Activated CD4-positive, alpha-beta memory T cell treated with anti-CD3 and anti-CD28 coated beads for 36 hours (primary cell): ENCODE measurements at places on chromosomes 2 and 18. TPM values are rescaled to one million over a fixed set of nuclear protein-coding genes. Genes with fewer than 3 reads are reported as not detected.
A peak's percentile ranks its signal among the peaks of the same experiment; 100 is the strongest.

GRCh38 chr18:41642756-41643155 lies 312.3 kb upstream of the PIK3C3 start:
- H3K27me3 ChIP-seq: no peaks in the 10 kb centered on the region
- no peaks in the 10 kb centered on the region for H3K36me3 ChIP-seq

- H3K27me3 ChIP-seq: peaks cover 5% of the 10 kb centered on the region
- no peaks in the 10 kb centered on the region for H3K4me1 ChIP-seq
- no peak overlapping the region for H3K4me3 ChIP-seq
- no peaks in the 10 kb centered on the region for H3K36me3 ChIP-seq
- H3K27ac ChIP-seq: no peak overlapping the region
These were observed 859.1 kb upstream of the ACVR2A start for GRCh38 chr2:146985753-146986152.

- no peak overlapping the region for H3K27ac ChIP-seq
- H3K4me3 ChIP-seq: no peak overlapping the region
- H3K4me1 ChIP-seq: no peaks in the 10 kb centered on the region
- no peaks in the 10 kb centered on the region for H3K27me3 ChIP-seq
These were observed 48.5 kb downstream of the SOCS6 start for GRCh38 chr18:70337139-70337972.

GRCh38 chr18:59612381-59612780 lies 84.8 kb downstream of the CCBE1 start:
- no peak overlapping the region for H3K4me3 ChIP-seq
- H3K27me3 ChIP-seq: no peaks in the 10 kb centered on the region
- no peaks in the 10 kb centered on the region for H3K4me1 ChIP-seq
- no peak overlapping the region for H3K27ac ChIP-seq

DNA sequence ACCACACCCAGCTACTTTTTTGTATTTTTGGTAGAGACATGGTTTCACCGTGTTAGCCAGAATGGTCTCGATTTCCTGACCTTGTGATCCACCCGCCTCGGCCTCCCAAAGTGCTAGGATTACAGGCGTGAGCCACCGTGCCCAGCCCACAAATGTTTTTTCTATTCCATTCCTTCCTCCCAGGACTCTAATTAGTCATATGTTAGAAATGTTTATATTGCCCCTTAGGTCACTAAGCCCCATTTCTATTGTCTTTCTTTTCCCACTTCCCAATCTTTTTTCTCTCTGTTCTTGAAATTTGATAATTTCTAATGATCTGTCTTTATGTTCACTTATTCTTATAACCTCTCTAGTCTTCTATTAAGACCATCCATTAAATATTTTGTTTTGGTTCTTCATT lies 31.3 kb upstream of the CDCA7 start:
- H3K4me3 ChIP-seq: no peak overlapping the region
- no peak for DNase-seq
- no peaks in the 10 kb centered on the region for H3K4me1 ChIP-seq
- no peaks in the 10 kb centered on the region for H3K36me3 ChIP-seq
- no peak overlapping the region for H3K27ac ChIP-seq

DNA sequence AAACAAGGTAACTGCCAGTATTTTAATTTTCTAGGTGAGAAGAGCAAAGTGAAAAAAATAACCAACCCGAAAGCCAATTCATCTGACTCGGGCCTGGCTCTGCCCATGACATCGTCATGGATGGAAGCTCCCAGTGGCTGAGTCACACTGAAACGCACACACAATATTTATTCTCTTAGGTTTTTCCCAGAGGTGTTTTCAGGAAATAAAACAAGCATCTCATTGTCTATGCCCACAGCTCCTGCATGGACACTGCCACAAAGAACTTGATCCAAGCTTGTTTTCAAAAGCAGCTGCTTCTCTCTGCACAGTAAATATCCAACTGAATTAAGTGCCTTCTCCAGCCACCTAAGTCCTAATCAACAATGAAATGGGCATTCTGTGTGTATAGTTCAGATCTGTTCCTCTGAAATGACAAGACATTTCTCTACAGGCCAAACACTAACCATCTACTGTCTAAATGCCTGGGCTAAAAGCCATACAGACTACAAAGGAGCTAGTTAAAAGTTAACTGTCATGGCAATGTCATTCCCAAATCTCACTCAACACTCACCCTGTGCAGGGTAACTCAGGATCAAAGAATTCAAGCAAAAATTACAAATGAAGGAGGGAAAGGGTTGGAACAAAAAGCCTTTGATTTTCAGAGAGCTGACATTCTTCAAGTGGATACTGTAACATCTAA lies 62.9 kb downstream of the RPL31 start:
- no peaks in the 10 kb centered on the region for H3K36me3 ChIP-seq
- H3K27me3 ChIP-seq: no peaks in the 10 kb centered on the region
- H3K4me3 ChIP-seq: no peak overlapping the region

- DNase-seq: peak; percentile 60
- H3K27ac ChIP-seq: no peak overlapping the region
- peaks cover 13% of the 10 kb centered on the region for H3K27me3 ChIP-seq
- H3K36me3 ChIP-seq: no peaks in the 10 kb centered on the region
- no peak overlapping the region for H3K4me3 ChIP-seq
These were observed 121.9 kb downstream of the CACNB4 start for GRCh38 chr2:151976945-151977353.

DNA sequence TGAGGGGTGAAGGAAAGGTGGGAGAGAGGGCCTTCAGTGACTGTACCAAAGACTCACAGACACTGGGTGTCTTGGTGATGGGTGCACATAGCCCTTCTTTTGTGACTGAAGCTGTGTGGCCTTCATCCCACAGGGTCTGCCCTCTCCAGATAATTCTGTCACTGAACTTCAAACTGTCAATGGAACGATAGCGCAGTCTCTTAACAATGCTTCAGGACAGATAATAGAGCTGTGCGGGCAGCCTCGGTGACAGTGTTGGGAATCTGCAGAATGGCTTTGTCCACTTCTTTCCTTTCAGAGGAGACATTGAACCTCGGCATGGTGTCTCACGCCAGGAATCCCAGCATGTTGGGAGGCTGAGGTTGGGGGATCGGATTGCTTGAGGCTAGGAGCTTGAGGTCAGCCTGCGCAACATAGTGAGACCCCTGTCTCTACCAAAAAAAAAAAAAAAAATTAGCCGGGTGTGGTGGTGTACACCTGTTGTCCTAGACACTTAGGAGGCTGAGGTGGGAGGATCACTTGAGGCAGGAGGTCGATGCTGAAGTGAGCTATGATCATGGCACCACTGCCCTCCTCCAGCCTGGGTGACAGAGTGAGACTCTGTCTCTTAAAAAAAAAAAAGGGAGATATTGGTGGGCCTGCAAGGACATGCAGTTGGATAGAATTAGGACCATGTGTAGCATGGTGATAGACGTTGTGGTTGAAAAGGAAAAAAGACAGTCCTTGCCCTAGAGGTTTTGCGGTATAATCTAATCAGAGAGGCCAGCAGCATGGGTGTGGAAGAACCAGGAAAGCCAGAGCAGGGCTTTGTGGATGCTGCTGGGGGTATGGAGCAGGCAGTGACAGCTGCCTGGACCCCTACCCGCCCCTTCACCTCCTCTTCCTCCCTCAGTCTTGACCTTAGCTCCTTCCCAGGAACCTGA lies 91.4 kb downstream of the LDLRAD4 start:
- H3K4me3 ChIP-seq: no peak overlapping the region
- peaks cover 3% of the 10 kb centered on the region for H3K36me3 ChIP-seq
- DNase-seq: no peak
- no peaks in the 10 kb centered on the region for H3K27me3 ChIP-seq
- H3K27ac ChIP-seq: no peak overlapping the region

- H3K4me1 ChIP-seq: peaks cover 8% of the 10 kb centered on the region
- H3K36me3 ChIP-seq: peaks cover 2% of the 10 kb centered on the region
- H3K27me3 ChIP-seq: no peaks in the 10 kb centered on the region
- DNase-seq: no peak
- H3K4me3 ChIP-seq: no peak overlapping the region
These were observed 24.7 kb downstream of the SNRPD1 start for GRCh38 chr18:21636769-21637168.

GRCh38 chr2:217610401-217610814 lies 392.4 kb downstream of the TNS1 start:
- peak overlapping the region; percentile 96 for H3K27ac ChIP-seq
- no peaks in the 10 kb centered on the region for H3K36me3 ChIP-seq
- H3K4me1 ChIP-seq: peaks cover 50% of the 10 kb centered on the region
- DNase-seq: peak; percentile 86

DNA sequence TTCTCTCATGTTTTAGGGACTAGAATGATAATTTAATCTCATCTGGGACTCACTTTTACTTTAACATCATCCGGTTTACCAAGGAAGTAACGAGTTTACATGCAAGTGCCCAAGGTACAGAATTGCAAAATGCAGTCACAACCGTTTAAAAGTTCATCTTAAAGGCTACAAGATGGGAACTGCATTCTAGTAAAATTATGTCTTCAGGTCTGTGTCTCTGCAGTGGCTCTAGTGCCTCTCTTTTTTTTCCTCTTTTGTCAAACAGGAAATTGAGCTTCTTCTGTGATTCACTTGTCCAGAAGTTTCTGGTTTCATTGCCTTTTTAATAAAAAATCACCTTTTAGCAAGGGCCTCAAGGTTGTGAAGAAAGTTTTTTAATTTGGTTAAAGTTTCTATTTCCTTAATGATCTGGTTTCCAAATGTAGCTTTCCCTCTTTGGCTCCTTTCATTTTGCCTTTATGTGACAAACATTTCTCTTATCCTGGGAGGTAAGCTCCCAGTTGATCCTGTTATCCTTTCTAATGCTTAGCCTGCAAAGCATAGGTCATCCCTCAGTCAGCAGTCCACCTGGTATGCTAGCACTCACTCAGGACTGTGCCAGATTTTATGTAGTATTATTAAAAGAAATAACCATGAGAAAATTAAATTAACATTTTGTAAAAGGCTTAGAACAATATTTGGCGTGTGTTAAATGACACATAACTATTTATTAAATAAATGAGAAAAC lies 2.4 kb downstream of the GLS start:
- H3K4me1 ChIP-seq: peaks cover 35% of the 10 kb centered on the region
- H3K4me3 ChIP-seq: peak overlapping the region; percentile 92
- DNase-seq: no peak
- peaks cover 44% of the 10 kb centered on the region for H3K36me3 ChIP-seq
- H3K27me3 ChIP-seq: peaks cover 4% of the 10 kb centered on the region

- H3K27ac ChIP-seq: no peak overlapping the region
- no peaks in the 10 kb centered on the region for H3K36me3 ChIP-seq
- H3K4me1 ChIP-seq: no peaks in the 10 kb centered on the region
- H3K27me3 ChIP-seq: peaks cover 10% of the 10 kb centered on the region
- H3K4me3 ChIP-seq: no peak overlapping the region
- no peak for DNase-seq
These were observed 116.0 kb downstream of the MTX2 start for GRCh38 chr2:176385219-176385759.

DNA sequence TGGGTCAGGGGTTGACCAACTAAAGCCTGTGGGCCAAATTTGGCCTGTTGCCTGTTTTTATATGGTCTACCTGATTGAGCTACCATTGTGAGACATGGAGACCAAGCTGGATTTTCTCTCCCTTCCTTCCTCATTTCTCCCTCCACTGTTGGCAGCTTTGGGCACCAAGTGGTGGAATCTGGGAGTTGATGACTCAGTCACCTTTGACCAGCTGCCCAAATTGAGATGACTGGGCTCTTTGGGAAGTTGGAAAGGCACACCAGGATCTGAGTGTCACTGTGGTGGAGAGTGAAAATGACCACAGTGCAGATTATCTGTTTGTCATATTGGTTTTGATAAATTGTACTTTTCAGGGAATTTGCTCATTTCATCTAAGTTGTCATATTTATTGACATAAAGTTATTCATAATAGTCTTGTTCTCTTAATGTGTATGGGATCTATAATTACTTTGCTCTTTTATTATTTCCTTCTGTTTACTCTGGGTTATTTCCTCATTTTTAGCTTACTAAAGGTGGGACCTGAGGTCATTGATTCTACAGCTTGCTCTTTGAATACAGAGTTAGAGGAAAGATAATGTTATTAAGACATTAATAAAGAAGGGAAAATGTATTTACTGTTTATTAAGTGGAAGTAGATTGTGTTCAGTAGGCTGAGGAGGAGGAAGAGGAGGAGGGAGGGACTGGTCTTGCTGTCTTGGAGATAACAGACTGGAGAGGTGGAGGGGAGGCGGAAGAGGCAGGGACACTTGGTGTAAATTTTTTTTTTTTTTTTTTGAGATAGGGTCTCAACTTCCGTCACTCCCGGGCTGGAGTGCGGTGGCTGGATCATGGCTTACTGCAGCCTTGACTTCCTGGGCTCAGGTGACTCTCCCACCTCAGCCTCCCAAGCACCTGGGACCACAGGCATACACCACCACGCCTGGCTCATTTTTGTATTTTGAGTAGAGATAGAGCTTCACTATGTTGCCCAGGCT lies 31.8 kb downstream of the AGFG1 start:
- peaks cover 69% of the 10 kb centered on the region for H3K4me1 ChIP-seq
- H3K4me3 ChIP-seq: no peak overlapping the region
- DNase-seq: no peak
- H3K27ac ChIP-seq: no peak overlapping the region

DNA sequence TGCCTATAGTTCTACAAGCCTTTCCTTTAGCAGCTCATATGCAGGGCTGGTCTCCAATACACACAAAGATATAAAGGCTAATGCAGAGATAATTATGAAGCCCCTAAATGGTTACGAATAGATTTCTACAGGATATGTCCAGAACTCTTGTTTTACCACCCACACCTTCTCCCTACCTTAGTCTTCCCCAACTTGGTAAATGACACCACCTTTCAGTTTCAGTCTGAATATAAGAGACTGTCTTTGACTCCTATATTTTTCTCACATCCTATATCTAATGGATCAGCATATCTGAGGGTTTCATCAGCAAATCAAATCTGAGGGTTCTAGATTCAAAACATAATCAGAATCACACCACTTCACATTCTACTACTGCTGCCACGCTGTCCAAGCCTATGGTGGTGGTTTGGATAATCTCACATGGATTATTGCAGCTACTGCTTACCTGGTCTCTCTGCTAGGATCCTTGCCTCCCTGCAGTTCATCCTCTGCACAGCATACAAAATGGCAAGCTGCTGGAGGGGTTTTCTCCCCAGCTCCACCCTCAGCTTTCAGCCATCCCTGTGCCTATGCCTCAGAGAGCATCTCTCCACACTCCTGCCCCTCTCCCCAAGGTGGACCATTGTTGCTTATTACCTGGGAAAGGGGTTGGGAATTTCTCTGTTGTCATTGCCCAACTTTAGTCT lies 178.0 kb upstream of the SPOPL start:
- no peaks in the 10 kb centered on the region for H3K36me3 ChIP-seq
- H3K4me1 ChIP-seq: no peaks in the 10 kb centered on the region
- no peak overlapping the region for H3K27ac ChIP-seq
- H3K27me3 ChIP-seq: no peaks in the 10 kb centered on the region
- no peak for DNase-seq
- H3K4me3 ChIP-seq: no peak overlapping the region

C2orf78 gene
- not detected for total RNA-seq

ABHD3 gene
- 18.7 TPM for total RNA-seq

LYG2 gene
- not detected for total RNA-seq

RAMP1 gene
- total RNA-seq: 0.97 TPM

LMAN1 gene
- 158 TPM for total RNA-seq

GDF7 gene
- total RNA-seq: 0.05 TPM

MBD2 gene
- total RNA-seq: 131 TPM

ASXL3 gene
- not detected for total RNA-seq
